Suppressor macrophage treated with lipopolysaccharide for 1 hour (primary cell): ENCODE measurements at places on chromosomes 13 and 19.

GRCh38 chr19:49793561-49793840, 19.6 kb downstream of the FUZ start:
- DNase-seq: peak; percentile 66

GRCh38 chr19:50835103-50835784, 1.9 kb upstream of the KLK15 start:
- DNase-seq: no peak

DNA sequence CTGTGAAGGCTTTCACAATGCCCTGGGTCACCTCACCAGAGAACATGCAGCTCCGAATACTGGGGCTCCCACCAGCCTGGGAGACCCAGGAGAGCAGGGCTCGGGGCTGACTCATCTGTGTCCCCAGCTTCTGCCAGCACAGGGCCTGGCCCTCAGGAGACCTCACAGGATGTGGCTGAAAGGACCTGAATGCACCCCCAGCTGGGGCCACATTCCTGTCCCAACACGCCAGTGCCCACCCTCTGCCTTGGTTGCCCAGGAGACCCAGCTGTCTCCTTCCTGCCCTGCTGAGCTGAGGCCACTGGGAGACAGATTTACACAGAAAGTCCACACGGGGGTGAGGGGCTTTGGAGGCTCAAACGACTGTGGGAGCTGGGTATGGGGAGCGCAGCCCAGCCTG, 11.9 kb downstream of the BCAT2 start:
- DNase-seq: no peak

DNA sequence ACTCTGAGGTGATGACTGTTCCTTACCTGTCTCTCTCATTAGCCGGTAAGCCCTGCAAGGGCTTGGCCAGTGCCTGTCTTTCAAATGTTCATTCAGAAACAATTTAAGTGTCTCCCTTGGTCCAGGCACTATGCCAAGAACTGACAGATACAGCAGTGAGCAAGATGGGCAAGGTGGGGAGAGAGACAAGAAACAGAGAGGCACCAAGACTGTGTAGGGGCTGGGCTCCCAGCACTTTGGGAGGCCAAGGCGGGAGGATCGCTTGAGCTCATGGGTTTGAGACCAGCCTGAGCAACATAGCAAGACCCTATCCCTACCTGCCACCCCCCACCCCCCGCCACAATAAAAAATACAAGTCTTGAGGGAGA, 1.3 kb upstream of the CCNE1 start:
- no peak for DNase-seq

- DNase-seq: peak; percentile 75
Measured at GRCh38 chr13:20157151-20157796, 3.6 kb downstream of the GJA3 start.

DNA sequence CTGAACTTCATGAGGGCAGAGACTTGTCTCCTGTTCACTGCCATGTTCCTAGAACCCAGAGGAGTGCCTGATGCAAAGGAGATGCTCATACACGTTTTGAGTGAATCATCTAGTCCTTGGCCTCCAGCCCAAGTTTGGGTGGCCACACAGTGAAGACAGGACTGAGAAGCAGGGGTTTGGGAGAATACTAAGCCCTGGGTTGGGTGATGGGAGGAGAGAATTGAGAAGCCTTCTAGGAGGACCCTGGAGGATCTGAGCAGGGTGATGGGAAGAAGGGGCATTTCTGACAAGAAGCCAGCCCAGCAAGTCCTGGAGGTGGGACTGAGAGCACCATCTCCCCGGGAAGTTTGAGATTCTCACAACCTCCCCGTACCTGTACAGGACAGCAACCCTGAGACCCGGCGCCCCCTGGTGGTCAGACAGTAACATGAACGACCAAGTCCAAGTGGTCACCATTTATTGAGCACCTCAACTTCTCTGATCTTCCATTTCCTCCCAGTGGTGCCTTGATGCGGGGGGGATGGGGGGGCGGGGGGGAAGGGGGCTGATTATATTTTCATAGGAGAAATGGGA, 11.0 kb downstream of the CTU1 start:
- peak; percentile 83 for DNase-seq

DNA sequence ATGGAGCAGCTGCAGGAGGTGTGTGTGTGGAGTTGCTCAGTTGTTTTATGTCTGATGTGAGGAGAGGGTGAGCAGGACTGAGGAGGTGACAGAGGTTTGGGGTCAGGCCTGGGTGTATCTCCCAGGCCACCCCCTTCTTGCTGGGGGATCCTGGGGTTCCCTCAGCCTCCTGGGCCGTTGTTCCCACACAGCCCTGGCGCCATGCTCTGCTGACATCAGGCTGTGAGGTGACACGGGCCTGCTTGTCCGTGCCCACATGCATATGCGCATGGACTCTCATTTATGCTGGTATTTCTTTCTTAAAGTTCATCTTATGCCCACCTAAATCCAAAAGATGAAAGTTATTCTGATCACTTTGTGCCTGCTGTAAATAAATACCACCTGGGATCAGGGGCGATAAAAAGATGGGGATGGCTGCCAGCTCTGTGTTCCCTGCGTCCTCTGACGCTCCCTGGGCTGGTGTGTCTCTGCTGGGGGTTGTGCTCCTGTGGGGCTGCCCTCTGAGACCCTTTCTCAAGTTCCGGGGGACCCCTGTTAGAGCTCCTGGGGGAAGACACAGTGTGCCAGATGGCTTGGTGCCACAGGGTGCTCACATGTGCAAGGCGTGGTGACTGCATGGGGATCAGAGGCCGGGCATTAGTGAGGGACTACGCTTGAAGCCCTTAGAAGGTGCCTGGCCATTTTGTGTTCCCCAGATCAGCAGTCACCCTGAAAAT, 12.6 kb downstream of the NAXD start:
- DNase-seq: no peak

GRCh38 chr19:8097681-8098567, 45.4 kb downstream of the CCL25 start:
- DNase-seq: no peak

GRCh38 chr13:106489849-106490568, 45.5 kb downstream of the EFNB2 start:
- DNase-seq: no peak

- no peak for DNase-seq
Measured at GRCh38 chr19:17831419-17831888, 10.1 kb upstream of the INSL3 start.

- DNase-seq: no peak
Measured at GRCh38 chr19:5727453-5728050, 7.1 kb downstream of the CATSPERD start.

DNA sequence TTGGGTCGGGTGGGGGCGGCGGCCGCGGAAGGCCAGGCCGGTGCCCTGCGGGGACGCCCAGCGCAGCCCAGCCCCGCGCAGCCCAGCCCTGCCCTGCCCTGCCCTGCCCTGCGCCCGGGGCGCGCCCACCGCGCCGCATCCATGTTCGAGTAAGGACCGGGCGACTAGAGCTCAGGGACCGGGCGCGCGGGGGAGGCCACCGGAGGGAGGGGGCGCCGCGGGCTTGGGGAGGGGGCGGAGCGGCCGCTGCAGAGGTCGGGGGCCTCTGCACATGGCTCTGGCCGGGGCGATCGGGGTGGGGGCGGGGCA, 169 bp downstream of the GRAMD1A start:
- no peak for DNase-seq

DNA sequence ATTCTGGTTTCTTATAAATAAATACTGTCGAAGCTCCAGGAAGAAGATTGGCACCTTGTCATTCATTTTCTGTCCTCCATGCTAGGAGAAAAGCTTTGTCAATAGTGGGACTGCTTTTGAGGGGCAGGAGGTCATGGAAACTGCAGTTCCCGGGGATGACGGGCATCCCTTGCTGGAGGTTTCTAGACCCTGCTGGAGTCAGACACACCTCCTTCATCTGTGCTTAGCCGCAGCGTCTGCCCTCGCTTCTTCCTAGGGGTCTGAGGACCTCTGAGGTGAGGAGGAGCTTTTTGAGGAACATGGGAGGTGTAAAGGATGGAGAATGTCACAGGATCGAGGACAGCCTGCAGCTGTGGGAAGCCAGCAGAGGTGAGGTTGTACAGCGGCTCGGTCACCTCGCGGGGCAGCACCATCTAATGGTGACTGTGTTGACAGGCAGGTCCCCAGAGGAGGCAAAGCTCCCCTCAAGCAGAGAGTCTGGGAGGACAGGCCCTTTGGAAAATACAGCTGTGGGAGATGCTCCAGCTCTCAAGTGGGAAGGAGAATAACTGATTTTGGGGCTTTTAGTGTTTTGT, 172.7 kb upstream of the RNF113B start:
- DNase-seq: no peak

DNA sequence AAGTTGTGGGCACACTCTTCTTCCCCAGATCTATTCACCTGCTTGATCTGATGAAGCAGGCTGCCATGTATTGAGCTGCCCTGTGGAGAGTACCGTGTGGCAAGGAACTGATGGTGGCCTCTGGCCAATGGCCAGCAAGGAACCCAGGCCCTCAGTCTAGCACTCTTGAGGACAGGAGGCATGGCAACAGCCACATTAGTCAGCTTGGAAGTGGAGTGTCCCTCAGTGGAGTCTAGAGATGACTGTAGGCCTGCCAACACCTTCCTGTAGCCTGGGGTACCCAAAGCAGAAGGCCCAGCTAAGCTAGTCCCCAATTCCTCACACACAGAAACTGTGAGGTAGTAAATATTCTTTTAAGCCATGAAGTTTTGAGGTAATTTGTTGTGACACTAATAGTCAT, 412.5 kb downstream of the DACH1 start:
- no peak for DNase-seq

DNA sequence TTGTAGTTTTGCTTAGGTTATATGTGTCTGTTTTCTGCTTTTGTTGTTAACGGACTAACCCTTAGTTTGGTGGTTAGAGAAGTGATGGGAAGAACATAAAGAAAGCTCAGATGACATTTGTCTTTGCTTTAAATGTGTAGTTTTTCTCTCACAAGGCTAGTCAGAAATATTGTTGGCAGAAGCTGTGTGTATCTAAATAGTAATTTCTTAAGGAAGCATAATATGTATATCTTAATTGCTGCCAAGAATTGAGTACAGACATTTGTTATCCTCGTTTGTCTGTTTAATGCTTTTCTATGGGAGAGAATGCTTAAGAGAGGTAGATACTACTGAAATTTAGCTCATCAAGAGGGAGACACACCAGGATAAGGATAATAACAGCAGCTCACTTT, 2.7 kb downstream of the RGCC start:
- DNase-seq: no peak

GRCh38 chr13:77053192-77053591, 26.2 kb upstream of the FBXL3 start:
- no peak for DNase-seq

DNA sequence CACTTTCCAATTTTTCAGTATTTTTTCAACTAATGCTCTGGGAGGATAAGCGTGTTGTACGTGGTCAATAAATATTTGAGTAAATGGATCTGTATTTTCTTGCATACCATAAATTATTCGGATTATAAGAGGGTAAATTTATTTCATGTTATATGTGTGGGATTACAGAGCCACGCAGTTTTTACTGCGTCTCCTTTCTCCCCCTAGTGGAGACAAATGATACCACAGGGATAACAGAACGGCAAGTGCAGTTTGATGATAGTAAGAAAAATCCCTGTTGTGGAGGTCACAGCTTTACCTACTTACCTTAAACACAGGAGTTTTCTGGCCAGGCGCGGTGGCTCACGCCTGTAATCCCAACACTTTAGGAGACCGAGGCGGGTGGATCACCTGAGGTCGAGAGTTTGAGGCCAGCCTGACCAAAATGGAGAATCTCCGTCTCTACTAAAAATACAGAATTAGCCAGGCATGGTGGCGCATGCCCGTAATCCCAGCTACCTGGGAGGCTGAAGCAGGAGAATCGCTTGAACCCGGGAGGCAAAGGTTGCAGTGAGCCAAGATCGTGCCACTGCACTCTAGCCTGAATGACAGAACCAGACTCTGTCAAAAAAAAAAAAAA, 16.8 kb downstream of the MBD3L2B start:
- DNase-seq: peak; percentile 64

DNA sequence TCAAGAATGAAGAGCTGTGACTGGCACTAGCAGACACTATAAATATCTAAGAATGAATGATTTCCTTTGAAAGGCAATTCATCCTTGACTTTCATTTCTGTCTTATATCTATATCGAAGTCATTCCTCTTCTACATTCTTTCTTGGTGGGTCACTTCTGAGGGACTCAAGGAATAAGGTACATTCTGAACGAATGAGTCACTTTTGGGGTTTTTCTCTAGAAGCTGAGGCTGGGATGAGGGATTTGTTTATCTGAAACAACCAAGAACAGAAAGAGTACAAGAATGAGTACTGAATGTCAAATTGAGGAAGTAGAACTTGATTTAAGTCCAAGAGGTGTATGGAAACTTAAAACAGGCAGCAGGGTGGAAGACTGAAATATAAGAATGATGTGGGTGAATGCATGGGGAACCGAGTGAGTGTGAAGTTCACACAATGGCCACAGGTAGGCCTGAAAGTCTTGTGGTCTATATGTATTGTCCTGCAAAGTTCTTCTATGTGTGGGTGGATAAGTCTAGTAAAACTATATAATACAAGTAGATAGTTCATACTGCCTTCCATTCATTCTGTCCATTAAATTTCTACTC, 343.9 kb downstream of the OXGR1 start:
- no peak for DNase-seq

GRCh38 chr19:10699650-10700335, 1.4 kb upstream of the QTRT1 start:
- peak; percentile 83 for DNase-seq

DNA sequence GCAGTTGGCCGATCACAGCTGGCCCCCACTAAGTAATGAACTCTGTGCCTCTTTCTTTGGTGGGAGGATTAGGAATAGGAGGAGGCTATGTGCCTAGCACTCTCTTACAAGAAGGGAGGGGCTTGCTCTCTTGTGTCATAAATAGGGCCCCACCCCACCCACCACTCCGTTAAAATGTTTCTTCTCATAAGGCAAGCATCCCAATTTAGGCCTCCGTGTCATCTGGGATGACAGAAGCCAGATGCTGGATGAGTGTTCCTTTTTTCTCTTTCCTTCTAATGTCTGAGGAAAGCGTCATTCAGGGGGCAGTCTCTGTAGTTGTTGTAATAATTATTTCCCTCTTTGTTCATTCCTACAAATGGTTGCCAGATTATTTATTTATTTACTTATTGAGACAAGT, at the start of gene LIPE:
LIPE (minus strand) TSS at position 76 of the 400 bp plus-strand sequence. CDS start 239 bp downstream, outside the sequence.
- DNase-seq: peak; percentile 69

DNA sequence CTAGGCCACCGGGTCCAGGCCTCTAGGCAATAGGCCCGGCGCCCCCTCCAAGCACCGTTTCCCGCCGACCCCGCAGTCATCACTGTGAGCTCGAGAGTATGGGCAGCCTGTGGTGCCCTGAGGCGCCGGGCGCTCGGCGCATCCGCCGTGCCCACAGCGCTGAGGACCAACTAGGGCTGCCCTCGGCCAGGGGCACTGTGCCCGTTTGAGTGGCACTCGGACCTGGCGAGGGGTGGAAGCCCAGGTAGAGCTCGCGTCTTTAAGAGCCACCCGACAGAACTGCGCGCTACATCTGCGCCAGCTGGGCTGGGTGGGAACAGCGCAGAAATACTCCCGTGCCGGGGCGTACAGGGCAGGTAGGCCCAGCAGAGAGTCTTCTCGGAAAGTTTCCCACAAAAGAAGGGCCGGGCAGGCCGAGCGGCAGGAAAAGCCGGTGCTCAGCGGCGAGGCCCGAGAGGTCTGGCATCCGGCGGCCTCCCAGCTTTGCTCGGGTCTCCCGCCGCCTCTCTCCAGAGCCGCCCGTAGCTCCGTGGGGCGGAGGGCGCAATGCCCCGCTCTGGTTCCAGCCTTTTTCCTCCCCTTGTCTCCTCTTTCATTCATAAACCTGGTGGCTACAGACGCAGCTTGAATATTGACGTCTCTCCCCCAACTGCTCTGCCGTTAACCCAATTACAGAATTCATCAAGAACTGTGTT, 5.4 kb upstream of the SOX1 start:
- no peak for DNase-seq
